ENCODE measurements at places on chromosomes 4 and X.

GRCh38 chr4:185219551-185220344 lies 10.3 kb downstream of the SNX25 start:
- no peak for DNase-seq

DNA sequence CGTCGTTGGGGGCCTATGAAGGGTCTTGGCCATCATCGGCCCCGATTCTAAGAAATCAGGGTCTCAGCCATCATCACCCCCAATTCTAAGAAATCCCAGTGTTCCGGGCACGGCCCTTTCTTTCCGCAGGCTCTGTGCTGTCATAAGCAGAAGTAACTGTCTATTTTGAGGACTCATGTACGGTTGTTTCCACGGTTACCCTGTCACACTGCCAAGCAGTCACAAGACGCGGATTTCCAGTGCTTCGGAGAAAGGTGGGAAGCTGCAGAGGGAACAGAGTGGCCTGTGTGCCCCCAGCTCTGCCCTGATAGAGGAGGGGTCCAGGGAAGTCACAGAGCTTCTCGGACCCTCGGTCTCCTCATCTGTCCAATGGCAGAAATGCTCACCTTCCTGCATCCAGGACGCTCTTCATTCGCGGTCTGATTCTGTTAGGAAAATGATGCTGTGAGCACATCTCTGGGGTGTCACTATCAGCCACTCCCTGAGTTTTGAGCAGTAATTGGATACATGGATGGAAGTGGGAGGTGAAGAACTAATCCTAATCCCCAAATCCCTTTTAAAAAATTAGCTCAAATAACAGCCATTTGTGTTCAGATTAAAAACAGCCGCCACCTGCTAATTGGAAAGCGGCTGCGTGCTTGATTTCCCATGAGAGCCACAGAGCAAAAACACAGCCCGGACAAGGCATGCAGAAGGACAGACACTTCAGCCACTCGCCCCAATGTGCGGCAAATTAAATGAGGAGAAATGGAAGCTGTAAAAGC lies 73.1 kb downstream of the WFS1 start:
- DNase-seq = no peak

DNA sequence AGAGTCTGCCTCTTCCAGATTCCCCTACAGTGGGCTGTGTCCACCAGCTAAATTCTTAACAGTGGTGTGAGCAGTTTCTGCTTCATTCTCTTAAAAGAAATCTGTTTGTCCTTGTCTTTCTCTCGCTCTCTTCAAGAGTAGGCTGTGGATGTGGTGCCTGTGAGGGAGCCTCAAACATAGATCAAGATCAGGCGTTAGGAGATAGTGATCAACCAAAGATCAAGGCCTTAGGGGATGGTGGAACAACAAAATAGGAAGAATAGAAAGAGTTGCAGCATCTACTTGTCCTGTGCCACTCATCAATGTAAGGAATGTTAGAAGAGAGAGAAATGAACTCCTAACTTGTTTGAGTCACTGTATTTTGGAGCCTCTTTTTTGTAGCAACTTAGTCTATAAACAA lies 144.2 kb downstream of the AASDH start:
- no peak for DNase-seq

- no peak for DNase-seq
Measured at GRCh38 chrX:55702671-55703070, 14.9 kb upstream of the RRAGB start.

GRCh38 chrX:134782796-134783195 lies 124.5 kb upstream of the PLAC1 start:
- no peak for DNase-seq

- no peak for DNase-seq
Measured at GRCh38 chr4:109690690-109691410, 12.4 kb downstream of the CASP6 start.

GRCh38 chr4:173185847-173186510 lies 17.4 kb downstream of the GALNT7 start:
- no peak for DNase-seq

DNA sequence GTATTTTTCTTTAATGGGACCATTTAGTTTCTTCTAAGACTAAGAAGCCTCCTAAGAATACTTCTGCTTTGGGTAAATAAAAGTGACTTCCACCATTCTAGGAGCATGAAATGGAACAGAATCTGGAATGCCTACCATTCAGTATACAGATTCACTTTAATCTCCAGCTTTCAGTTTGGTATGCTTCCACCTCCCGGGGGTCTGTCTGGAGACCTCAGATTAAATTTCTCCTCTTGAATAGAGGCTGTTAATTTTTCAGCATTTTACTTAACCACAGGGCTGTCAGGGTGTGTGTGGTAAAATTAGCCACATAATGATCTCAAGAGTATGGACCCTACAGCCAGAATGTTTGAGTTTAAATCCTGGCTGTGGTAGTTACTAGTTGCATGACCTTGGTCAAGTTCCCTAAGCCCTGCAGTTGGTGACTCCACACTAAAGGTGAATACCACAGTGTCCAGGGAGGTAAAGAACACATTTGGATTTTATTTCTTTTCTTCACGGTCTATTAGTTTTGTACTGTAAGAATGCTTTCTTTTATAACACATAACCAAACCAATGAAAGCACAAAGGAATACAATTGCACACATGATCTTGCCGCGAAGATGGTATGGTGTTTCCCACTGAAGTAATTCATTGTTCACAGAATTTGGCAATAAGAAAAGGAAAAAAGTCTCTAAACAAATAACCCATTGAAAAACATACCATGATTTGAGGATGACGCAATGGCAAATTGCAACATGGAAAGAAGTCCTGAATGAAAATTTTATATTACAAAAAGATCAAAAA lies 37.3 kb upstream of the TRIM2 start:
- peak; percentile 38 for DNase-seq

DNA sequence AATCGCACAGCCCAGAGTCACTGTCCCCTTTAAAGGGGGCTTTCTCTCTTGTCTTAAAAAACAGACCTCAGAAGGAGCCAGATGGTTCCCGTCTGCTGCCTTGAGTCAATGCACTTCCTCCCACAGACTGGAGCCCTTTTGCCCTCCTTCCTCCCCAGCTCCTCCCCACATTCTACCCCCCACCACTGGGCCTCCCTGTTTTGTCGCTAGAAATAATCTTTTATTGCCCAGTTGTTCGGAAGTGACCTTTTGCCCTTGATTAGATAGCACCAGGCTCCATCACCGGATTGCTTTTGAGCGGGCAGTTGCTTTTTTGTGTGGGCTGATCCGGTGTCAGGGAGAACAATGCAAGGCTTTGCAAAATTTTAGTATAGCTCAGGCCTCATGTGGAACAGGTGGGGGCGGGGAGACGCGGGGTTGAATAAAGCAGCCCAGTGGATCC lies 47.7 kb downstream of the SPRY1 start:
- peak; percentile 93 for DNase-seq

DNA sequence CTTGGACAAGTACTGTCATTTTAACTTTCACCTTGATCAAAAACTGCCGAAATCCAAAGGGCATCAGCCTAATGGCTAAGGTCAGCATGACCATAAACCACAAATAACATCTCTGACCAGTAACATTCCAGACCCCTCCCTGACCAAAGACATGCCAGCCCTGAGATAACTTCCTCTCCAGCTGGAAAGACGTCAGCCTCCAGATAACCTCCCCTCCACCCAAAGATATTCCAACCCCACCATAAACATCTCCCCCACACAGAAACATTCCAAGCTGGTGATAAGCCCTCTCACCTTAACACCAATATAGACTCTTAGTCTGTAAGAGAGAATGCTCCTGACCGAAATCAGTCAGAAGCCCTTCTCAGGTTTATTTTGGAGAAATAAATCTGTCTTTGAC lies 7.4 kb downstream of the PPP1R2C start:
- no peak for DNase-seq

GRCh38 chrX:26925088-26925487 lies 538.1 kb downstream of the PPP4R3C start:
- DNase-seq = no peak

DNA sequence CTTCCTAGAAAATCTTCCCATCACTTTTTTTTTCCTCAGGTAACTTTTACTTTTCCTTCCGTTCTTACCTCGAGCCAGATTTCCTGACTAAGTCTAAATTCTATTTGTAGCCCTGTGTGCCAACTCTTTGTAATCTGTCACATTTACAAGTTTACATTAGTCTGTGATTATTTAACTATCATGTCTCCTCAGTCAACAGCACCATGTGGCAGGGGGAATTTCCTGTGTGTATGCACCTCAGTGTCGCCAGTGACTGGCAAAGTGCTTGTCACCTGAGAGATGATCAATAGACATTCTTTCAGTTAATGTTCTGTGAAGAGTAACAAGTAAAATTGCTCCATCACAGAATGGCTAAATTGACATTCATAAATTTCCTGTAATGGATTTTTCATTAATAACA lies 468.5 kb downstream of the PDGFC start:
- DNase-seq = no peak

- no peak for DNase-seq
Measured at GRCh38 chr4:189600718-189601435, 339.8 kb upstream of the FRG1 start.

- no peak for DNase-seq
Measured at GRCh38 chr4:153126137-153126536, 78.1 kb upstream of the TRIM2 start.

GRCh38 chr4:169664615-169665014 lies 44.2 kb downstream of the CLCN3 start:
- no peak for DNase-seq

DNA sequence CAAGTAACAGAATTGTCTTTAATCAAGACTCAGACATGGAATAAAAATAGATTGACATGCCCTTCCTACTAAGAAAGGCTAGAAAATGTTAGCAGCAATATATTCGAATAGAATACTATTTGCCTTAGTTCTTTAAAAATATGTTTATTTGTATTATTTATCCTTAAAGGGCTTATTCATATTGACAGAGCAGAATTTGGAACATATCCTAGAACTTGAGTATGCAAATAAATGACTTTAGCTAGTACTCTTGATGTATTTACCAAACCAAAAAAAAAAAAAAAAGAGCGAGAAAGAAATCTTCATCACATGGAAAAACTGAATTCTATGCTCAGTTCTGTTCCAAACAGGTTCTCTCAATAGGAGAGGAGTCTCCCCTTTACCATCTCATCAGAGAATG lies 68.9 kb upstream of the PPARGC1A start:
- DNase-seq = no peak

Data from HepG2 (cell line).